ENCODE measurements at places on chromosomes 12 and 14.

- peaks cover 3% of the 10 kb centered on the region for H3K4me1 ChIP-seq
- H3K36me3 ChIP-seq: peaks cover 2% of the 10 kb centered on the region
- H3K4me3 ChIP-seq: no peak overlapping the region
- DNase-seq: no peak
Observed at GRCh38 chr14:77270361-77271112, 469 bp downstream of the NGB start.

- H3K4me3 ChIP-seq: no peak overlapping the region
- peaks cover 17% of the 10 kb centered on the region for H3K4me1 ChIP-seq
- no peaks in the 10 kb centered on the region for H3K27me3 ChIP-seq
- peaks cover 20% of the 10 kb centered on the region for H3K36me3 ChIP-seq
- no peak for DNase-seq
Observed at GRCh38 chr12:79658221-79658620, 32.5 kb downstream of the PAWR start.

GRCh38 chr12:65832217-65832616, 7.9 kb downstream of the HMGA2 start:
- no peaks in the 10 kb centered on the region for H3K36me3 ChIP-seq
- no peak overlapping the region for H3K27ac ChIP-seq
- H3K27me3 ChIP-seq: peaks cover 10% of the 10 kb centered on the region
- no peak overlapping the region for H3K4me3 ChIP-seq
- no peak for DNase-seq

DNA sequence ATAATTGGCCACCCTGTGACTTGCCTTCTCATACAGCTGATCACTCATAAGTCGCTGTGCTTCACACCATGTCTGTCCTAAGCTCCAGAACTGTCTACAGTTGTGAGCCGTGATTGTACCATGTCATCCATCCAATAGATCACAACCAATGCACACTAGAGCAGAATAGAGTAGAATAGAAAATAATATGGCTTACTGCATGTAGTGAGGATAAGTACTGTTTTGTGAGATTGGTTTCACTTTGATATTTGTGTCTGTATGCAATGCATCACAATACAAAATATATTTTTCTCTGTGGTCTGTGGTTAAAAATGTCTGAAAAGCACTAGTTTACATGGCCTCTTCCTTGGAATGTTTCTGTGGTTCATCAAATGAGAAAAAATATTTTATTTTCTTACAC, 237.6 kb upstream of the PRKD1 start:
- no peak overlapping the region for H3K27ac ChIP-seq
- no peak overlapping the region for H3K4me3 ChIP-seq
- no peaks in the 10 kb centered on the region for H3K4me1 ChIP-seq
- no peaks in the 10 kb centered on the region for H3K36me3 ChIP-seq

GRCh38 chr12:103850429-103850828, 9.4 kb upstream of the NT5DC3 start:
- H3K27me3 ChIP-seq: peaks cover 2% of the 10 kb centered on the region
- H3K36me3 ChIP-seq: no peaks in the 10 kb centered on the region
- DNase-seq: no peak

DNA sequence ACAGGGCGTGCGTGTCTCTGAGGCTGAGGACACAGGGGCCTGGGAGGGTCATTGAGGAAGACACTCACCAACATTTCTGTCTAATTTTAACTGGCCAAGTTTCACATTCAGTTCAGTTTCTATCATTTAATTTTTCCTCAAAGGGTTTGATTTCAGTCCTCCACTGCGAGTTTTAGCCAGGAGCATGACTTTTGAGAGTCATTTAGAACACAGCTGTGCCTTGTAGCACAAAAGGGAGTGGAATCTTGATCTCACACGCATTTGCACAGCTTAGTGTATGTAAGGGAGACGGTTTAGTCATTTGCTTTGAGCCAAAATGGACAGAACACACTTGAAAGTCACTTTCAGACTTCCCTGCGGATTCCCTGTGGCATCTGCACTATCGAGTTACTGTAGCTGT, 1090.8 kb downstream of the BCL11B start:
- no peak for DNase-seq
- no peak overlapping the region for H3K4me3 ChIP-seq

DNA sequence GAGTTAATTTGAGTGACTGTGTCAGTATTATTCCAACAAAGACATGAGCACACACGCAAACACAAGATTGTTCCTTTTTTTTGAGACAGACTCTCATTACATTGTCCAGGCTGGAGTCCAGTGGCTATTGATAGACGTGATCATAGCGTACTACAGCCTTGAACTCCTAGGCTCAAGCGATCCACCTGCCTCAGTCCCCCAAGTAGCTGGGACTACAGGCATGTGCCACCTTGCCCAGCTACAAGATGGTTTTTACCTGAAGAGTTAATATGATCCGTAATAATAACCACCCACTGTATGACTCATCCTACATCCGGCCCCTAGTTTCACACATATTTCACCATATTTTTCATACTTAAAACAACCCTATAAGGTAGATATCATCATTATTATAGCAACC, 26.8 kb downstream of the BCAT1 start:
- H3K4me3 ChIP-seq: no peak overlapping the region
- H3K4me1 ChIP-seq: peaks cover 4% of the 10 kb centered on the region
- no peaks in the 10 kb centered on the region for H3K36me3 ChIP-seq
- no peak overlapping the region for H3K27ac ChIP-seq

GRCh38 chr14:89000007-89000942, 175.8 kb downstream of the TTC8 start:
- H3K4me3 ChIP-seq: no peak overlapping the region
- no peak overlapping the region for H3K27ac ChIP-seq

DNA sequence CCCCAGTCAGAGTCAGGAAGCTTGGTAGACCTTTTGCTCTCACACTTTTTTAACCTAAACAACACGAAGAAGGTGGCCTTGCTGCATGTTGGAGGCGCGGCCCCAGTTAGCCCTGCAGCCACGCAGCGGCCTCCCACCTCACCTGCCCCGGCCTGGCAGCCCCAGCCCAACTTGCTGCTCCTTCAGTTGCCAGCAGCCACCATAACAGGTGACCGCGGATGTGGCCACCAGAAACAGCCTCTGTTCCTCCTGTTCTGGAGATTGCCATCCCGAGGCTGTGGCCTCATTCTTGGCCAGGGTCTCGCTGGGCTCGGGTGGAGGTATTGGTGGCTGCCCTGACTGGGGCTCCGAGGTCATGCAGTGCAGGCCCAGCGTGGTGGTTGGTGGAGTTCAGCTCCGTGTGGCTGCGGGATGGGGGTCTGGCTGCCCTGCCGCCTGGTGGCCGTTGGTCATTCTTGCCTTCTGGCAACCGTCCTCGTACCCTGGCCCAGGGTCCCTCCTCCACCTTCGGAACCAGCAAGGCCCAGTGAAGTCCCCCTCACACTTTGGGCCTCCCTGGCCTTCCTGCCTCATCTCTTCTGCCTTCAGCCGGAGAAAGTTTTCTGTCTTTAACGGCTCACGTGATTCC, 20.7 kb upstream of the TEX22 start:
- no peak for DNase-seq
- H3K36me3 ChIP-seq: peaks cover 2% of the 10 kb centered on the region
- H3K4me1 ChIP-seq: peaks cover 5% of the 10 kb centered on the region
- H3K4me3 ChIP-seq: no peak overlapping the region

Data from memory B cell (primary cell).